ENCODE measurements at places on chromosomes 4 and X. TPM values are rescaled to one million over a fixed set of nuclear protein-coding genes. Genes with fewer than 3 reads are reported as not detected.

ENPEP gene
- 0.51 TPM for total RNA-seq

NCBP2L gene
- total RNA-seq: not detected

GRCh38 chr4:14596028-14596427 is 406.3 kb upstream of the CPEB2 start:
- no peak overlapping the region for H3K27ac ChIP-seq
- H3K36me3 ChIP-seq: no peaks in the 10 kb centered on the region
- no peaks in the 10 kb centered on the region for H3K4me1 ChIP-seq
- H3K4me3 ChIP-seq: no peak overlapping the region
- H3K27me3 ChIP-seq: no peaks in the 10 kb centered on the region

TBC1D1 gene
- total RNA-seq: 57.3 TPM

SAGE1 gene
- not detected for total RNA-seq

PITX2 gene
- 0.26 TPM for total RNA-seq

DNA sequence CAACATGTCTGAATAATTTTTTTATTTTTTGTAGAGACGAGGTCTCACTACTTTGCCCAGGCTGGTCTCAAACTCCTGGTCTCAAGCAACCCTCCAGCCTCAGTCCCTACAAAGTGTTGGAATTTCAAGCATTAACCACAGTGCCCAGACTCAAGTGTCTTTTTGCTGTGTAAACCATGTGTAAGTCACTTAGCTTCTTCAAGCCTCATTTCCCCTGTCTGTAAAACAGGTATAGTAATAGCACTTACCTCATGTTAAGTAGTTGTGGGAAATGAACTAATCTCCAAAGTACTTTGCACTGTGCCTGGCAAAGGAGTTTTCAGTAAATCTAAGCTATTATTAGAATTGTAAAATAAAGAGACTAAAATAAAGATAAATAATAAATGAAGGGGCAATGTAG is 35.7 kb downstream of the STBD1 start:
- no peak overlapping the region for H3K4me3 ChIP-seq
- H3K27ac ChIP-seq: no peak overlapping the region
- peaks cover 3% of the 10 kb centered on the region for H3K27me3 ChIP-seq

COX7B2 gene
- total RNA-seq: not detected

DNA sequence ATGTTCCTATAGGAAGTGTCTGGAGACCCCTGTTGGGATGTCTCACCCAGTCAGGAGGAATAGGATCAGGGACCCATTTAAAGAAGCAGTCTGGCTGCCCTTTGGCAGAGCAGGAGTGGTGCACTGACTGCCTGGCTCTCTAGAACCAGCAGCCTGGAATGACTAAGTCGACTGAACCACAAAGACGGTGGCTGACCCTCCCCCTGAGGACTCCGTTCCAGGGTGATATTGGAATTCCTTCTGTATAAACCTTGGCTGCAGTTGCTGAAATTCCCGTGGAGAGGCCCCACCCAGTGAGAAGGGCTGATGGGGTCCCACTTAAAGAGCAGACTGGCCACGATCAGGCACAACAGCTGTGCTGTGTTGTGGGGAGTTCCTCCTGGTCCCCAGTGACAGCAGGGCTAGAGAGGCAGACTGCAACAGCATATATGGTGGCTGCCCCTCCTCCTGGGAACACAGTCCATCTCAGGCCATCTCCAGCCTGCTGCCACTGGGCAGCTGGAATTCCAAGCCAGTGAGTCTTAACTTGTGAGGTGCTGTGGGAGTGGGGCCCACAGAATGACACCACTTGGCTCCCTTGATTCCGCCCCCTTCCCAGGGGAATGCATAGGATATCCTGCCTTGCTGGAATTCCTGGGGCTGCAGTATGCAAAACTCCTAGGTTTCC is 41.8 kb upstream of the RLIM start:
- H3K27ac ChIP-seq: no peak overlapping the region
- DNase-seq: peak; percentile 39
- no peaks in the 10 kb centered on the region for H3K4me1 ChIP-seq
- no peaks in the 10 kb centered on the region for H3K36me3 ChIP-seq
- H3K27me3 ChIP-seq: no peaks in the 10 kb centered on the region

- H3K4me1 ChIP-seq: no peaks in the 10 kb centered on the region
- no peaks in the 10 kb centered on the region for H3K36me3 ChIP-seq
- peak; percentile 14 for DNase-seq
- no peak overlapping the region for H3K4me3 ChIP-seq
- H3K27ac ChIP-seq: no peak overlapping the region
Observed at GRCh38 chrX:41518841-41519220, 71.7 kb downstream of the NYX start.

Data from fibroblast of lung (primary cell).